Left cardiac atrium (tissue), 4 donors: ENCODE measurements at places on chromosomes 16 and 17. TPM values are rescaled to one million over a fixed set of nuclear protein-coding genes. Genes with fewer than 3 reads are reported as not detected.

TTC19 gene
- 39.6 TPM for total RNA-seq

CRISPLD2 gene
- 58.3 TPM for total RNA-seq

MPP2 gene
- 15.9 TPM for total RNA-seq

HSD17B1 gene
- total RNA-seq: 3.7 TPM

ARHGAP27 gene
- total RNA-seq: 27.3 TPM

CCL3 gene
- 0.82 TPM for total RNA-seq

GPR139 gene
- total RNA-seq: not detected

SP6 gene
- total RNA-seq: 0.24 TPM

KRT12 gene
- not detected for total RNA-seq

MYH8 gene
- not detected for total RNA-seq

PLEKHH3 gene
- 18.1 TPM for total RNA-seq

TUBB3 gene
- total RNA-seq: 8.8 TPM

P2RX5 gene
- 13.5 TPM for total RNA-seq

AANAT gene
- total RNA-seq: not detected

METTL23 gene
- 25.7 TPM for total RNA-seq

WFIKKN2 gene
- total RNA-seq: 0.15 TPM

CDH11 gene
- 12.8 TPM for total RNA-seq

RND2 gene
- total RNA-seq: 1.6 TPM

KRT33A gene
- not detected for total RNA-seq

MT1F gene
- total RNA-seq: 6.7 TPM
